MG63 (cell line): ENCODE measurements at places on chromosomes 2 and 18.

DNA sequence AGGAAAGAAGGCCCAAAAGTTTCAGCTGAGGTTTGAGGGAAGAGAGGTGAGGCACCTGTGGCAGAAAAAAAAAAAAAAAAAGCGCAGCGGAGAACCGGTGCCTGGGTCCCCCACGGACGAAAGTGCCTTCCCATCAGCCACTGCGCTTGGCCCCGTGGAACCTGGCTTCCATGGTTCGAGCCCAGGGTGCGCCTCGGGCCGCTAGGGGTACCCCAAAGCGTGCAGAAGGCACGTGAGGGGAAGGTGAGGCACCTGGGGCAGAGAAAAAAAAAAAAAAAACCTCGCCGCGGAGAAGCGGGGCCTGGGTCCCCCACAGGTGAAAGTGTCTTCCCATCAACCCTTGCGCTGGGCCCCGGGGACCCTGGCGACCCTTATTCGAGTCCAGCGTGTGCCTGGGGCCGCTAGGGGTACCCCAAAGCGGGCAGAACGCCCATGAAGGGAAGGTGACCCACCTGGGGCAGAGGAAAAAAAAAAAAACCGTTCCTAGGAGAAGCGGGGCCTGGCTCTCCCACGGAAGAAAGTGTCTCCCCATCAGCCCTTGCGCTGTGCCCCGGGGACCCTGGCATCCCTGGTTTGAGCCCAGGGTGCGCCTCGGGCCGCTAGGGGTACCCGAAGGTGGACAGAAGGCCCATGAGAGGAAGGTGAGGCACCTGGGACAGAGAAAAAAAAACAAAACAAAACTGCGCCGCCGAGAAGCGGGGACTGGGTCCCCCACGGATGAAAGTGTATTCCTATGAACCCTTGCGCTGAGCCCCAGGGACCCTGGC, 228.6 kb downstream of the CCDC74A start:
- no peak for DNase-seq

DNA sequence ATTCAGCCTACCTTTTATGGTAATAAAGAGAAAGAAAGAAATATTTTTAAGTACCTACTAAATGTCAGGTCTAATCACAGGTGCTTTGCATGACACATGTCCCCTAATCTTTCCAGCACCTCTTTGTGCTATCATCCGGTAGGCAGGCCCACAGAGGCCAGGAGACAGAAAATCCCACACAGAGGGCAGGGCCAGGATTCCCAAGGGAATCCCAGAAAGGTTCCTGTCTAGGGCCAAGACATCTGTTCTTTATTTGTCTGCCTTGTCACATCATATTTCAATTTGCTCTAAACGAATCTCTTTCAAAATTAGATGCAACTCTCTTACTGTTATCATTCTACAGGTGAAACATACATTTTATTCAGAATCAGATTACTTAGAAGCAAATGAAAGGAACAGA, 676.1 kb upstream of the GYPC start:
- DNase-seq, result no peak

- no peak for DNase-seq
Observed at GRCh38 chr2:13660231-13660630, 943.5 kb downstream of the TRIB2 start.

DNA sequence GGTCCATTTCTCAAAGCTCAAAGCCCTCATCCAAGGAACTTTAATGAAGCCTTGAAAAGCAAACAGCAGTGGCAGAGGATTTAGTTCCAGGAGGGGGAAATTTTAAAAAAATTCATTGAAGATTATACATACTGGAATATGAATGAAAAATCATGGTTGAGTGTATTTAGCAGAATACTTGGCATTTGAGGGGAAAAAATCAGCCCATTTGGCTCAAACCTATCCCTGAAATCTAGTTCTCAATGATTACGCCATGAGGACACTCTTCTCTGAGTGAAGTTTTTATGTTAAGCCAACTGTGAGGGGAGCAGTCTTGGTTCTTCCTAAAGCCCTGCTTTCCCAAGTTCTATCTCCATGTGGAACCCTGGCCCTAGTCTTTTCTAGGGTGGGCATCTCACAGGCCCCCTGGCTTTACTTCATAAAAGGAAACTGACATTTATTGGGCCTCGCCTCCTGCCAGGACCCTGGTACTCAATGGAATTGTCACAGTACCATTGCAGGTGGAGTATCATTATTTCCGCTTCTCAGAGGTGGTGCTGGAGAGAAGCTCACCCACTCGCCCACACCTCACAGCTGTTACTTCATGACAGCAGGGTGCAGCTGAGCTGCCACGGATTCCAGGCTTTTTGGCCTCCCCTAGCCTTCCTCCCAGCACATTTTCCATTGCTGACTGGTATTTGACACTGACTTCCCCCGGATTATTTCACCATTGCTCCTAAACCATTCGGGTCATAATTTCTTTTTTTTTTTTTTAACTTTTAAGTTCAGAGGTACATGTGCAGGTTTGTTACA, 56.8 kb downstream of the NXPH2 start:
- DNase-seq, result no peak

- peak; percentile 55 for DNase-seq
Observed at GRCh38 chr2:38155-38554, 8.2 kb downstream of the FAM110C start.

GRCh38 chr18:615092-615521, 18.3 kb downstream of the CLUL1 start:
- DNase-seq, result no peak

- no peak for DNase-seq
Observed at GRCh38 chr2:32750880-32751279, 123.0 kb downstream of the TTC27 start.

DNA sequence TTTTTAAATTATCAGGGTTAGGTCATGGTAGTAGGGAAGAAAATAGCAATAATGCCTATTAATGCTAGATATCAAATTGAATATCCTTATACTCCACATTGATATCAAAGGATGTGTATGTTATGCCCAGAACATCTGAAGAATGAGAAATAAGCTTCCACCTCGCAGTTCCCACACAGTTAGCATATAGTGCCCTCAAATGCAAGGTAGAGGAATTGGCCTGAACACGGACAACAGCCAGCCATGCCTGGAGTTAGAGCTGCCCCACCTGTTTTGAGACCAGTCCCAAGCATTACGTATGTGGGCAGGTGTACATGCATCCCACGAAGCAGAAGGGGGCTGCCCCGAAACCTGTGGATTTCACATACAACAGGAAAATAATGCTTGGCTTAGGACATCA, 79.6 kb downstream of the SUMO1 start:
- peak; percentile 18 for DNase-seq

DNA sequence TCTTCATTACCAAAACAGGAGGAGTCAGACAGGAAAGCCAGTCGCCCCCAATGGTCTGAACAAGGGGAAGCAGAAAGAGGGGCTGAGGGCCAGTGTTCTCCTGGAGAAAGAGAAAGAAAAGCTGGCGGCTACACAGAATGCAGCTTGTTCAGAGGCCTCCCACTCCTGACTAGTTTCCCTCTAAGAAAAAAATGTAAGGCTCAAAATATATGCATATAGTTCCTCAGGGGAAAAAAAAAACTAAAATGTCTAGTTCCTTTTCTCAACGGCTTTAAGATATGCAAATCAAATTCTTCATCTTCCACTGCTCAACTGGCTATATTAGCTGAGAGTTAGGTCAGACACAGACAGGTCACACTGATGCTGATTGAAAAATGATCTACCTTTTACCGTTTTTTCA, 18.6 kb downstream of the MBOAT2 start:
- no peak for DNase-seq

GRCh38 chr2:2874805-2875204, 502.8 kb downstream of the EIPR1 start:
- DNase-seq, result no peak

- DNase-seq, result no peak
Observed at GRCh38 chr2:178718283-178718682, 88.9 kb downstream of the TTN start.

DNA sequence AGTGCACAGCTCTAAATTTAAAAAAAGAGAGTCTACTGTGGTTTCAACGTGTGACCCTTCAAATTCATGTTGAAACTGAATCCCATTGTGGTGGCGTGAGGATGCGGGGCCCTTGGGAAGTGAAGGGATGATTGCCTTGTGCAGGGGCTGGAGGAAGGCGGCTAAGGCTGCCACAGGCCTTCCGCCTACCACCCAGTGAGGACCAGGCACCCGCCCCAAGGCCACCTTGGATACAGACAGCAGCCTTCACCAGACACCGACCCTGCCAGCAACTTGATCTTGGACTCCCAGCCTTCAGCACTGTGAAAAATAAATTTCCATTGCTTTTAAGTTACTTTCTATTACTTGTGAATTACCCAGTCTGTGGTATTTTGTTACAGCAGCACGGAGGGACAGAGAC, 103.4 kb upstream of the TMEM18 start:
- DNase-seq, result no peak

DNA sequence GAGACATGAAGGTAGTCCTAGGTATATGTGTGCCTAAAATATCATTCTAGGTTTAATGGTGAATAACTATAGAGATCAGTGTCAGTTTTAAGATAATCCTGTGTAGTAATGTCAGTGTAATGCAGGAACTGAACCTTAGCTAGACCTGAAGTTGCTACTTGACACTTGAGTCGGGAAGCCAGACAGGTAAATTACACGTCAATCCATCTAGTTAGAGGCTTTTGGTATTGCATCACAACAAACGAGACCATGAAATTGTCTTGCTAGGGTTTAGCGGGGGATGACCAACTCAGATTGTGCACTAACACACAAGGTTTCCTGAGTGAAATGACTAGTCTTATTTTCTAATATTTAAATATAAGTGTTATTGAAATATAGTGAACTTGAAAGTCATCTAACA, 2.0 kb downstream of the YPEL5 start:
- no peak for DNase-seq

DNA sequence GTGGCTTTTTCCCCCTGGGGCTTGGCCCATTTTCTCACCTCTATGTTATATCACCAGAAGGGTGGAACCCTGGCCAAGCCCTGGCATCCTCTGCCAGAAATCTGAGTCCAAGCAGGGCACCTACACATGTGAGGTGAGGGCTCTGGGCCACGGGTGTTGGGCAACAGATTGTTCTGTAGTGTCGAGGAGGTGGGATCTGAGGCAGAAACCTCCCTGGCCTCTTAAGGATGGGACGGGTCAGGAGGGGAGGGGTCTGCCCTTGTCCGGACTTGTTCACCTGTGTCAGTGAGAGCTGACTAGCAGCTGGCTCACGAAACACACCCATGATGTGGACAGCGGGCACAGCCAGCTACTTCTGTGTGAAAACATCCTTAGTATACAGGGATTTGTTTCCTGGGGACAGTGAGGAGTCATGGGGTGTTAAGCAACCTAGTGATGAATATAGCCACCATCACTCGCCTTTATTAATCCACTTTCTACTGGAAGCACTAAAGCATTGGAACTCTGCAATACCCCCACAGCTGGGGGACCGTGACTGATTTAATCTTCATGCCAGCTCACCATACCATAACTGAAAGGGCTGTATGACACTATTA, 35.6 kb downstream of the EPAS1 start:
- peak; percentile 59 for DNase-seq

DNA sequence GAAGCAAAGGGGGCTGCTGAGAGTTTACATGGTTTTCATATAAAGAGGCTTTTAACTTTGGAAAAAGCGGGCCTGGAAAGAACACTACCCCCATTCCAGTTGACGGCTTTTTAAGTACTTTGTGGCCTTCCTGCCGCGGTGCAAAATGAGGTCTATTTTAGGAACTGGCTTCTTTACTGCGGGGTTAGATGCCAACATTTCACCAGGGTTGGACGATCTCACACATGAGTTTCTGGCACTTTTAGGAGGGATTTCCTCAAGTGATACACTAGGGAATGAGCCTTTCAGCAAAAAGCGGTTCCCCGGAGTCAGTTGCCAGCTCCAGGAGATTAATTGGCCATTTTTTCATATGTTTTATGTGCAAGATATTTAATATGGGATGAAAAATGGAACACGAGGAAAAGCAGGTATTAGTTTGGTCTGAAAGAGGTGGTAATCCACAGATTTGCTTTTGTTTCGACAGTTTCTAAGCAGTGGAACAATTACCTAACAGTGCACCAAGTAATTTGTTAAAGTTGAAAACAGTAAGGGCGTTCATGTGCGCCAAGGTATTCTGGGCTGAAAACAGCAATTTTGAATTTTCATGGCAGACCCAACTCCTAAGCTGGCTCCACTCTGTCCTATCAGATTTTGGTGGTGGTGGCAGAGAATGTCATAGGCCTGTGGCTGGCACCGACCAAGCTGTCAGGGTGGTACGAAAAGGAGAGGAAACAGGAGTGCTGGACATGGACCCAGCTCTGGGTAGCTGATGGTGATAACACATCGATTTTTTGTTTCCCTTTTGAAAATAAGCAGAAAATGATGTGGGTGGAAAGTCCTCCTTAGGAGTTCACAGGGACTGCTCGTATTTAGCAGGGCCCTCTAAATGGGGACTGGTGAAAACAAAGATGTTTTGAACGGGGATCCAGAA, 55.6 kb upstream of the FZD5 start:
- DNase-seq, result no peak

DNA sequence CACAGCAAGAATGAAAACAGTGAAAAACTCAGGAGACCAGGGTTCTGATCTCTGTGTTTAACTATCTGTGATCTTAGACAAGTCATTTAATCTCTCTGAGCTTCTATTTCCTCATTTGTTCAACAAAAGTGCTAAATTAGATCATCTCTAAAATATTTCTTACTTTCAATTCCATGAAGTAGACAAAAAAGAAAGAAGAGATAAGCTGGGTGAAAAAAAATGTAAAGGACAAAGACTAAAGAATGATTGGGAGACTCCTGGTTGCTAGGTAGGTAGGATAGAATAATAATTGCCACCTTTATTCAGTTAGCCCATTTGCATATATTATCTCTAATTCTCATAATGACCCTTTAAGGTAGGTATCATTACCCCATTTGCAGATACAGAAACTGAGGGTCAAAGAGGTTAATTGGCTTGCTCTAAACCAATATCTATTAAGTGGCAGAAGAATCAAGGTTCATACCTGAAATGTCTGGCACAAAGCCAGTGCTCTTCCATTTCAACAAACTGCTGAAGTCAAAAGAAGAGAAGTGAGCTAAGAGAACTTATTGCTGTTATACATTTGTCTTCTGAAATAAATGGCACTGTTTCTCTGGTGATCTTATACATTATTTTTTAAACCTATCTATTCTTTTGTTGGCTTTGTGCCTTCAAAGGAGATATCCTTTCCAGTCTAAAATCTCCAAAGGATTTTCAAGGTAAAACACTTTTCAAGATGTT, 141.7 kb downstream of the OTX1 start:
- no peak for DNase-seq
